SW480 (cell line): ENCODE measurements at places on chromosomes 16 and 17.

GRCh38 chr17:80491478-80492342 is 15.3 kb upstream of the NPTX1 start:
- DNase-seq, result no peak

DNA sequence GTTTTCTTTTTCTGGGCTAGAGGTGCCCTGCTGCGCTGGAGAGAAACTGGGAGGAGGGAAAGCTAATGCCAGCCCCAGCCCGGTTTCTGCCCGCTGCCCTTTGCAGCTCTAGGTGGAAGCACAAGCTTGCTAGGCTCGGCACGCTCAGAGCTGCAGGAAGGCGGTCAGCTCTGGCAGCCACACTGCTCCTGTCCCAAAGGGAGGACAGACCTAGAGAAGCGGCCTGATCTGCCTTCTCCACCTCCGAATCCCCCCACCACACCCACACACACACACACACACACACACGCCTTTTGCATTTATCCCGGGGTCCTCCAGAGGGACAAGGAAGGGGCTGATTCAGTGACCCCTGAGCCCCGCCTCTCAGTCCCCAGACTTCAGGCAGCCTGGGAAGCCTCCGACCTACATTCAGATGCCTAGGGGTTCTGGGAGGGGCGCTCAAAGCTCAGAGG is 418.1 kb downstream of the SOX9 start:
- no peak for DNase-seq

DNA sequence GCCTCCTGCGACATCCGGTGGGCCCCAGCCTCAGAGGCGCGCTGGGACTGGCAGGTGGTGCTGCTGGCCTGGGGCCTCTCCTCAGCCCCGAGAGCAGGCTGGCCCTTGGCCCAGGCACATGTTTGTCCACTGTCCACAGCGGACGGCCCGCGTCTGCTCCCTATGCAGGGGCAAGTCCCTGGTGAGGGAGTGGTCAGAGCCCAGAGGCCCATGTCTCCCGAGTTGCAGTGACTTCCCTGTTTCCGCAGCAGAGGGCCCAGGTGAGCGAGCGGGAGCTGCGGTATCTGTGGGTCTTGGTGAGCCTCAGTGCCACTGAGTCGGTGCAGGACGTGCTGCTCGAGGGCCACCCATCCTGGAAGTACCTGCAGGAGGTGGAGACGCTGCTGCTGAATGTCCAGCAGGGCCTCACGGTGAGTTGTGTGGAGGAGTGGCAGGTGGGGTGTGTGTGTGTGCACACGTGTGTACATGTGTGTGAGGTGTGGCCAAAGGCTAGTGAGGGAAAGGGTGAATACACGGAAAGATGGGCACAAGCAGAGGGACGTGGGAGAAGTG is 10.4 kb downstream of the IL34 start:
- DNase-seq, result no peak

DNA sequence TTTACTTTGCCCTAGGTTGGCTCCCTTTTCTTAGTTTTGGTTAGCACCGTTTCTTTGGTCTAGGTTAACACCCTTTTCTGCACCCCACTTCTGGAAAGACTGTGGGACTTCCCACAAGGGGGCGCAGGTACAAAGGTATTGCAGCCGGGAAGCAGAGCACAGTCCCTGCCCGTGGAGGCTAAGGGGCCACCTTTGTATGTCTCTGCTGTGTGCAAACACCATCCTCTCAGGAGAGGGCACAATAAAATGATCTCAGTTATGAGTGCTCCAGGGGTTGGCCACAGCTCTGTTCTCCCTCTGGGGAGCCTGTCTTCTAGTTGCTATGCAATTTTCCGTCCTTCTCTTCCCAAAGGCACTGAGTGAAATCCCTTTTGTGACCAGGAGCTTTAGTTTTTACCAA is 28.4 kb upstream of the TMC5 start:
- DNase-seq, result peak; percentile 63

GRCh38 chr17:62705778-62706597 is 78.5 kb downstream of the MRC2 start:
- DNase-seq, result no peak

DNA sequence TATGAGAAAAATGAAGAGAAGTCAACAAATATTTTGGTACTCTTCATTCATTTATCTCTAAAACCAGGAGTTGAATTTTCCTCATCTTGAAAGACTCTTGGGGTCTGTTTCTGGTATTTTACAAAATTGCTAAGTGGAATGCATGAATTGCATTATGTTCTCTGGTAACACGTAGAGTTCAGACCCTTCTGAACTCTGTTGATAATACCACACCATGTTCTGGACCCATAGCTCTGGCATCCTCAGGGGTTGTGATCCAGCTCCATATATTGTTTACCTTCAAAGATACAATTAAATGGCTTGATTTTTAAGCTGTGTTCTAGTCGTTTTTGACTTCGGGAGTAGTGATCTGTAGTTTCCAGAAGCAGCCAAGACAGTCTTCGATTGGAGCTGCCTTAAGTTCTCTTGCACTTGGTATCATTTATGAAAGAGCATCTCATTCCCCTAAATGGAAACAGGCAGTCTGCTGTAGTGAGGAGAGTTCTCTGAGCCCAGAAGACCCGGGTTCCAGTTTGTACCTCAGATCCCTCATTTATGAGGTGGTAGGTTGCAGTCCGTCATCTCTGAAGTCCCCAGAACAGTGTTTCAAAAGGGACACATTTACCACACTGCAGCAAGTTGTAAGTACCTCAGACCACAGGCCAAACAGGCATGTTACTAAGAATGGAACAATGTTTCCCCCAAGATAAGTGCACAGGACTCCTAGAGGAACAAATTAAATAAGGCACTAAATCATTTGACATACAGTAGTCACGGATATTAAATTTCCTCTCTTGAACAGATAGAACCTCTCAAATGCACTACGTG is 9.6 kb downstream of the PSMD7 start:
- DNase-seq, result no peak

GRCh38 chr16:74079232-74079586 is 217.4 kb upstream of the PSMD7 start:
- no peak for DNase-seq

- DNase-seq, result no peak
Observed at GRCh38 chr17:20935740-20936139, 107.1 kb downstream of the USP22 start.

DNA sequence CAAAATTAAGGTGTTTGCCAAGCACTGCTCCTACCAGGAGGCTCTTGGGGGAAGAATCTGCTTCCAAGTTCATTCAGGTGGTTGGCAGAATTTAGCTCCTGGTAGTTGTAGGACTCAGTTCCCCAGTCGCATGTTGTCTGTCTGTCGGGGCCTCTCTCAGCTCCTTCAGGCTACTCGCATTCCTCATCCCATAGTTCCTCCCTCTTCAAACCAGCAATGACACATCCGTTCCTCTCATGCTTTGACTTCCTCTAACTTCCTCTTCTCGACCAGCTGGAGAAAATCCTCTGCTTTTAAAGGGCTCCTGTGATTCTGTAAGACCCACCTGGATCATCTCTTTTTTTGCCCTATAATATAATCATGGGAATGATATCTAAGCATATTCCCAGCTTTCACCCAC is 108.1 kb downstream of the PMP22 start:
- DNase-seq, result no peak

GRCh38 chr16:49615576-49615975 is 240.3 kb downstream of the ZNF423 start:
- DNase-seq, result no peak

DNA sequence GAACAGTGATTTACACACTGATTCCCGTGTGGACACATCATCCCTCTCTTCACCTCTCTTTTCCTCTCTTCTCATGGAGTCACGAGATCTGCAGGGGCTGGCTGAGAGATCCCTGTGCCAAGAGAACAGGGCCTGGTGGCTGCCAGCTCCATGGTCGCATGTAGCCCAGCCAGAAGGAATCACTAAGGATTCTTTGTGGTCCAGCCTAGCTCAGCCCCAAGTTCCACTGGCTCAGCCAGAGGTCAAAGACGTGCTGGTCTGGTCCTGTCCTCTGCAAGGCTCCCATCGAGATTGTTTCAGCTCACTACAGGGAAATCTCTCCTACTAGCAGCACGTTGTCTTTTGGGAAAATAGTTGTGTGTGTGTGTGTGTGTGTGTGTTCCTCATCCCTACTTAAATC is 66.4 kb downstream of the NDEL1 start:
- no peak for DNase-seq

GRCh38 chr16:24036614-24037013 is 200.8 kb downstream of the PRKCB start:
- peak; percentile 41 for DNase-seq

GRCh38 chr16:83397601-83398291 is 410.0 kb upstream of the HSBP1 start:
- no peak for DNase-seq

DNA sequence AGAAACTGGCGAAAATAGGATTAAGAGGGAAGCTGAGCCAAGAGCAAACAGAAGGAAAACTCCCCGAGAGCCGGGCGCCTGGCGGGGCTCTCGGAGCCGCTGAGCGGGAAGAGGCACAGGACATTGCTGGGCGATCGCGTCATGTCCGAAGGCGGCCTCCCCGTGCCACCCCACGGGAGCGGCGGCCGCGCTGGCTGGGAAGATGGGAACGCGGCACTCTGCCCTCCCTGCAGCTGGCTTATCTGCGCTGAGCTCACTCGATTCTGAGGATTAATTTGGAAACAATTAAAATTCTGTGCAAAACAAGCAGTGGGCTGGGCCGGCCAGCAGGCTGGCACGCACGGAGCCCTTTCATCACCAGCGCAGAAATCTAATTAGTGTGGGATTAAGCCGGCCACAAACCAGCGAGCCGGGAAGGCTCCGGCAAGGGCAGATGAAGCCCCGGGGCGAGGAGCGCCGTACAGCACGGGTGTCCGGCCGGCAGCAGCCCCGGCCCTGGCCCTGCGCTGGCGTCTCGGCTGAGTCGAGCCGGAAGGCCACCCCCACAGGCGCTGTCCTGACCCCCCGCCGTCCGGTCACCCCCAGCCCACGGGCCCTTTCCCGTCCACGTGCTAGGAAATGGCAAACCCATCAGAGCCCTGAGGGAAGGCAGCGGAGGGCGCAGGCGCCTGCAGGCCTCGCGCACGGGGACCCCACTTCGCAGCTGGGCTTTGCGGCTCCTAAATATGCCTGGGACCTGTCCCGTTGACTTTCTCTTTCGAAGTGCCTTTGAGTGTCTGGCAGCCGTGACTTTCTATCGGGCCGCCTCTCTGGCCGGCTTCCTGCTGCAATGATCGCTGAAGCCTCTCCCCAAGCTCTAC is 37.9 kb downstream of the SOX8 start:
- peak; percentile 58 for DNase-seq

DNA sequence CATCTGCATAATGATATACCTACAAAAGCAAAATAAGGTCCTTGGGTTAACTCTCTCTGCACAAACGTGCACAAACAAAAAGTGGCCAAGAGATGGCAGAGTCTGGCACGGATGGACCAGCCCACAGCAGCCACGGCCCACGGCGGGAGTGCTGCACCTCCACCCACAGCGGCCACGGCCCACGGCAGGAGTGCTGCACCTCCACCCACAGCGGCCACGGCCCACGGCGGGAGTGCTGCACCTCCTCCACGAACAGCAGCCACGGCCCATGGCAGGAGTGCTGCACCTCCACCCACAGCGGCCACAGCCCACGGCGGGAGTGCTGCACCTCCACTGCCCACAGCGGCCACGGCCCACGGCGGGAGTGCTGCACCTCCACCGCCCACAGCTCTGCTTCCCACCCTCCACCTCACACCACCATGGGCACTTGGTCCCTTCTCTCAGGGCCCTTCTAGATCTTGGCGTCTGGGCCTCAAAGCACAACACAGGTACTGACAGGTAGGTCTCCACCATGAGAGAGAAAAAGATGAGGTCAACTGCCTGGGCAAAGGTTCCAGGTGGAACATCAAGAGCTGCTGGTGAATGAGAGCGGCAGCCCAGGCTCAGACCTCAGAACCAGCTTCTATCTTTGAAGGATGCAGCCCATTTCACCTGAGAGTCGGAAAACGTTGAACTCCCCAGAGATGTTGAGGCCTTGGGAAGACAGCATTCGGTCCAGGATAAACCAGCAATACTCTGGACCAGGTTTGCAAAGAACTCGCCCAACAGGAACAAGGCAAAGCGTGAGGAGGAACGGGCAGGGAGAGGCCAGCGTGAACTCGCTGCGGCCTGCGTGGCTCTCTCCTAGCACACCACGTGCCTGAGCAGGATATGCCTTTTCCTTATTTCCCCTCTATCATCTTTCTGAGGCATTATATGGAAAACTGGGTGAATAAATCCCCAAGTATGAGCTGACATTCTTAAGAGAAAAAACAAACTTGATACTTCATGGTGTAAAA is 124.5 kb downstream of the ZNF778 start:
- no peak for DNase-seq

DNA sequence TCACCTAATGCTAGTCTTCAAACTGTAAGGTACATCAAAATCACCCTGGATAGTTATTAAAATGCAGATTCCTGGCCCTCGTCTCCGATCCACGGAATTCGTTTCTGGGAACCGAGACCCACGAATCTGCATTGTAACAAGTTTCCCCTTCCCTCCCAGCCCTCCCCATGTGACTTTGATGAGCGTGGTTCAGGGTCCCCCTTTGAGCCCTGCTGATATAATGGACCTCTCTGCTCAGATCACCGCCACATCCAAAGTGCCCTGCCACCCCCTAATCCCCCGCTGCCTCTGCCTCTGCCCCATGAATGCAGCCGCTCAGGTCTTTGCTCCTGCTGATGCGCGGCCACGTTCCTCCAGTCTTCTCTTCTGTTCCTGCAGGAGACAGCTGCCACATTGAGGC is 283.1 kb downstream of the SNX29 start:
- no peak for DNase-seq

GRCh38 chr16:2190002-2190658 is 6.3 kb downstream of the CASKIN1 start:
- DNase-seq, result no peak

GRCh38 chr16:79618692-79619050 is 18.1 kb upstream of the MAF start:
- no peak for DNase-seq

DNA sequence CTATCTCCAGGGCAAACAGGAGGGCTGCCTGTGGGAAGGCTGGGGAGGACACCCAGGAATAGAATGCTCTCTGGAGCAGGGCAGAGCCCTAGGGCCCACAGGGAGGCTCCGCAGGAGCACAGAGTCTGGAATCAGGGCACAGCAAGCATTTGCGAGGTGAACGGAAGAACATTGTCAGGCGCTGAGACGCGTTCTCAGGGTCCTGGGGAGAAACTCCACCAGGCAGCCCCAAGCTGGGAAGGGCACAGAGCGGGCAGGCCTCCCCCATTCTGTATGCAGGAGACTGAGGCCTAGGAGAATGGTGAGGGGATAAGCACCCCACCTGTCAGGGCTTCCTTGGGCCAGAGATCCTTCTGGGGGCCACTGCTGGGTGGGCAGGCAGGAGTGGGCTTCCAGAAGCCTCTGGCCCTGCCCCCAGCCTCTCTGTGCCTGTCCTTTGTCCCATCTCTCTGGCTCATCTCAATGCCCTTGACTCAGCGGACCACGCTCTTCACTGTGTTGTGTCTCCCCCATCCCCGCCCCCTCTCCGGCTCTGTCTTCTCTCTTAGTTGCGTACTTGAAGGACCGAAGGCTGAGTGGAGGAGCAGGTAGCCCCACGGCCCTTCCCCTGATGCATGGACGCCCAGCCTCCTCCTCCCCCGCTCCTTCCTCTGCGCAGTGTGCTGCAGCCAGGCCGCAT is 5.1 kb upstream of the SETD6 start:
- no peak for DNase-seq

- peak; percentile 6 for DNase-seq
Observed at GRCh38 chr16:31513126-31513525, 4.9 kb upstream of the RUSF1 start.
